AG04450 (cell line): ENCODE measurements at places on chromosomes 7 and 10.

DNA sequence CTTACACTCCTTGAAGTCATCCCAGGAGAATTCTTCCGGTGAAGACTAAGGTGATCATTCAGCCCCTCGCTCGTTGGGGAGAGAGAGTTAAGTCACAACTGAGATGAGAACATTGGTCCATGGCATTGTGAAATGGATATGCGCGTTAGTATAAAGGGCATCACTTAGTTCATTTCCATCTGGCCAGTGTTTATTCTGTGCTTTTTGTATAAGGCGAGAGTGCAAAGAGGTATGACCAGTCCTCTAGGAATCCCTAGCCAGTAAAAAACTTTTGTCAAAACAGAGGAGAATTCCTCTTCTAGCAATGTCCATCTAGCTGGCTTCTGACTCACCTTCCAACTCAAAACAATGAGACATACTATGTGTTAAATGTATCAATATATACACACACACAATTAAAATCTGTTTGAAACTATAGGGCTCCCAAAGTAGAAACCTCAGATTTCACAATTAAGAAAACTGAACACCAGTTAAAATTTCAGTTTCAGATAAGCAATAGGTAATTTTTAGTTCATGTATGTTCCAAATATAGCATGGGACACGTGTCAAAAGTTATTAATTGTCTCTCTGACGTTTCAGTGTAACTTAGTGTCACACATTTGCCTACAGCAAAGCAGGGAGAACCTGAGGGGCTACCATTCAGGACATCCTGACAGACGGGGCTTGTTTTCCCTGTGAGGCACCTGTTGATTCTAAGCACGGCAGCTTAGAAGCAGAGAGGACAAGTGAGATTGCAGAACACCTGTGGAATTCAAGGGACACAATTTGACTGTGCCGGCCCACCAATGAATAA is 158.9 kb downstream of the KLF6 start:
- peak; percentile 75 for DNase-seq

DNA sequence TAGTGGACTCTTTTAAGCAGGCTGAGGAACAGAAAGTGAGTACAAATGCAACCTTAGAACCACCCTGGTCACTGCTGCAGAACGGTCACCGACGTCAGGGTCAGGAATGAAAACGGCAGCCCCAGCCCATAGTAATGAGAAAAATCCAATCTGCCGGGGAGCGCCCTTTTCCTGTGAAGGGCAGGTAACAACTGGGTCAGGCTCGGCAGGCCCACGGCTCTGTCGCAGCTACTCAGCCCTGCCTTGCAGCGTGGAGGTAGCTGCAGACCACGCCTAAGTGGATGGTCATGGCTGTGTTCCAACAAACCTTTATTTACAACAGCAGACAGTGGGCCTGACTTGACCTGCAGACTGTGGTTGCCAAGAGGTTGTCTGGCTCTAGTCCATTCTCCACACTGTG is 563.2 kb downstream of the DNAJB6 start:
- no peak for DNase-seq

- no peak for DNase-seq
Measured at GRCh38 chr7:75892634-75893272, 13.9 kb downstream of the RHBDD2 start.

- peak; percentile 4 for DNase-seq
Measured at GRCh38 chr10:68665841-68666240, 55.2 kb upstream of the CCAR1 start.

DNA sequence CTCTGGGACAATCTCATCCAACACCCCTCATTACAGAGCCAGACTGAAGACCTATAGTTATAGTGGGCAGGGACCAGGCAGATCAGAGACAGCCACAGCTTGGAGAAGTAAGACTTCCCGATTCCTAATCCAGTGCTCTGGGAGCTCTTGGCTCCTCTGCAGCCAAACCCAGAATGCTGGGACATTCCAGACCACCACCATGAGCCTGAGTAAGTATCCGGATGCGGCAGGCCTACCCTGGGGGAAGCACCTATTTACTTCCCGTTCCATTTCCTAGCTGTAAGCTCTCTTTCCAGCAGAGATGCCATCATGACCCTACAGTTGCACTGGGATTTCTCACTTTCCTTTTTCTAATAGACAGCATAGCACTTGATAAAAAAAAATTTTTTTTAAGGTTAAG is 16.4 kb downstream of the HIP1 start:
- DNase-seq = no peak

DNA sequence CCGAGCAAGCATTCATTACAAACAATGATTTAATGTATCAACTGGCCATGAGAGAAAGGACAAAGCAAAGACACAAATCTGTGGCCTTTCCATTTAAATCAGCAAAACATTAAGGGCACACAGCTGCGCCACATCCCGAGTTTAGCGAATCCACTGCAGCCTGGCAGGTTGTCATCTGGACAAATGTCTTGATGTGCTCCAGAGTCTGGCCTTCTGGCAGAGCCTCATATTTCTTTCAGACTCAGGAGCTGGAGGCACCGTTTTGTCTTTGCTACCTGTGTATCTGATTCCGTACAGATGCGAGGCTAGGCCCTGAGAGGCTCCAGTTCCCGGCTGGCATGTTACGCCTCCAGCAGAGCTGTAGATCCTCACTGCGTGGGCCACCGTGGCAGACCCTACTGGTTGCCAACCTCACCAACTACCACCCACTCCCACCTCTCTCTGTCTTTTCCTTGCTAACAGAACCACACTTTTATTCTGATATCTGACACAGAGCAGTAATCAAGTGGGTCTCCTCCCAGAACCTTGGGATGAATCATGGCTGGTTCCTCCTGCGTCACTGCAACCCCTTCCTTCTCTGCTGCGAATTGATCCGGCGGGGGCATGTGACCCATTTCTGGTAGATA is 40.9 kb upstream of the EFCAB10 start:
- DNase-seq = no peak

DNA sequence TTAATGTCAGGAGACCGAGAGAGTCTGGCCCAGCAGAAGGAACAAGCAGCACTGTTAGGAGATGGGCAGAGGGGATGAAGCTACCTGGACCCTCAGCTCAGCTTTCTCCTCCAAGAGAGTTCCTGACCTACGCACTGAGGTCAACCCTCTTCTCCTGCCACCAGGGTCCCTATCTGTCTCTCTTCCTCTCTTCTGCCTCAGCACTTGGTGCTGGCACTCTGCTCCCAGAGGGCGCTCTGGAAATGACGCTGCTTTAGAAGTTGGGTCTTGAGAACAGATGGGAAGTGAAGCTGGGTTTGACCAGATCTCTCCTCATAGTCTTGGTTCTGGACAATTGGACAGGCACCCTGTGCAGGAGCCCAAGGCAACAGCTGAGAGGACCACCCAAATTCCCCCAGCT is 216.0 kb upstream of the AGK start:
- no peak for DNase-seq

DNA sequence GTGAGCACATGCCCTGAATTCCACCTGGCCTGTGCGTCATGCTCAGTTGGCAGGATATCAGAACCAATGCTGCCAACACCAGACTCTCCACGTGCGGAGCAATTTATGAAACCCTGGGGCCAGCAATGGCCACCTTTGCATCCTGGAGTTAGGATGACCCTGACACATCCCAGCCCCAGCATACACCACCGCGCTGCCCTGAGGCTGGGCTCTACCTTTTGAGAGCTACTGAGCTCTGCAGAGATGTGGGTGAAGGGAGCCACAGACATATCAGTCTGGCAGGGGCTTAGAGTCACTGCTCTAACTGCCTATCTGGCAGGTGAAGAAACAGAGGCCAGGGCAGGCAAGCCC is 41.9 kb downstream of the SYPL1 start:
- DNase-seq = no peak

DNA sequence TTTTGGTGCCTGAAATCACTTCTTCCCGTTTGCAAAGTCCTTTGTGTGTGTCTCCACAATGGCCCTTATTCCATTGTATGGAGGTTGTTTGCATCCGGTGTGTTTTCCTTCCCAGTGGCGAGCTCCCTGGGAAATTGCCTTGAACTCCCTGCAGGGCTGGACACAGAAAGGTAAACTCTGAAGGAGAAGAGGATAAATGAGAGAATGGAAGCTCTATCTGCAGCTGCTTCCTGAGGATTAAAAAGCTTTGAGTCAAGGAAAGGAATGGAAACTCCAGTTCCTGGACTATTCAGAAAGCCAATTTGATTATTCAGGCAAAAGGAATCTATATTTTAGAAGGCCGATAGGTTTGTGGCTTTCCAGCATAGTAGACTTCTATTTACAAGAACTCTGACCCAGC is 4.4 kb upstream of the GRK5 start:
- DNase-seq = no peak

DNA sequence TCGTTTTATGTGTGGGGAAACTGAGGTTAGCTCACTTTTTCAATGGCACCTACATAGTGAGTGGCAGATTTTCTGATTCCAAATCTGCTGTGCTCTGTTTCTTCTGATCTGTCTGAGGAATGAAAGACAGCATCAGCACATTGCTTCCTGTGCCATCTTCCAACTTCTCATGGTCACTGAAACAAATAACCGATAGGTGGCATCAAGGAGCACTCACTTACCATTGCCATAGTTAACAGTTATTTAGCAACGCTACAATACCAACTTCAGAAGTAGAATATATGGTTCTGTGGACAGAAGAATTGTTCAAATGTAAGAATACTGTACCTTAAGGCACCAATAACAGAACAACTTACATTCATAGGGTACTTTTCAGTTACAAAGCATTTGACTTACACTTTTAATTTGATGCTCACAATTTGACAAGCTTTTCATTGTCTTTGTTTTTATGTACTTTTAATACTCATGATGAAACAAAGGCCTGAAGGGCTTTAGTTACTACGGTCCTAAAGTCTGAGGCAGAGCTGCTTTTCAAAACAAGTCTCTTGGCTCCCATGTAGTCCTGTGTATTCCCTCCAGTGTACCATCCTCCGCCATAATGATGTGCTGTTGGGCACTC is 228.9 kb upstream of the TCF7L2 start:
- no peak for DNase-seq

DNA sequence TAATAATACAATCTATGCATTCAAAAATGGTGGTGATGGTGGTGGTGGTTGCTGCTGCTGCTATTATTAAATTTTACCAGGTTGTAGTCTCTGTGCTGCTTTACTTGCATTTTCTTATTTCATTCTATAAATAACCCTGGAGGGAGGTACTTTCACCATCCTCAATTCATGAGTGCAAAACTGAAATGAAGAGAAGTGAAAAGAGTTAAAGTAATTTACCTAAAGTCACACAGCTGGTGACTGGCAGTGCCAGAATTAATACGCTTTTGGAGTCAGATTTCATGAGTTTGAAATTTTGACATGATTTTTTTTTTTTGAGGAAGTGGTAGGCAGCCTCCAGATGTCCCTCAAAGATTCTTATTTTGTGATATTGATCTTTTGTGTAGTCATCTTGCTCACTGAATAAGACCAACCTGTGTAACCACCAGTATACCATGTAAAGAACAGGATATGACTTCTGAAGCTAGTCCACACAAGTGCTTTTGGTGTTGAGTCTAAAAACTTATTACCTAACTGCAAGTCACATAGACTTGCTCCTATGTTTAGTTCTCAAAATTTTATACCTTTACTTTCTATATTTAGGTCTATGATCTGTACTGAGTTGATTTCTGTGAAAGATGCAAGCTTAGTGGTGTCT is 218.8 kb downstream of the ZWINT start:
- DNase-seq = no peak

DNA sequence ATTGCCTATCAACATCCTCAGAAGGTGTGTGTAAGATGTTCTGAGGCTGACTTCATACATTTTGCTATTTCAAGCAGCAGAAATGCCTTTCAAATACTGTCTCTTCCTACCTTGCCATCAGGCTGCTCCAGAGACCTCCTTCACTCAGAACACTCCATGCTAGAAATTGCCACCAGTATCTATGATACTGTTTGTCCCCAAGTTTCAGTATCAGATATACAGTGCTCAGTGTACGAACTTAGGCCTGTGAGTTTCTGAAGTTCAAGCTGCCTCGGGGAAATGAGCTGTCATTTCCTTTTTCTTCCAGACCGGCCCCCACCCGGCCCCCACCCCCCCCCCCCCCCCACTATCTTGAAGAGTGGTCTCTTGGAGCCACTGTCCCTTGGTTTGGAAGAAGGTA is 373.4 kb upstream of the CHRM2 start:
- DNase-seq = no peak

DNA sequence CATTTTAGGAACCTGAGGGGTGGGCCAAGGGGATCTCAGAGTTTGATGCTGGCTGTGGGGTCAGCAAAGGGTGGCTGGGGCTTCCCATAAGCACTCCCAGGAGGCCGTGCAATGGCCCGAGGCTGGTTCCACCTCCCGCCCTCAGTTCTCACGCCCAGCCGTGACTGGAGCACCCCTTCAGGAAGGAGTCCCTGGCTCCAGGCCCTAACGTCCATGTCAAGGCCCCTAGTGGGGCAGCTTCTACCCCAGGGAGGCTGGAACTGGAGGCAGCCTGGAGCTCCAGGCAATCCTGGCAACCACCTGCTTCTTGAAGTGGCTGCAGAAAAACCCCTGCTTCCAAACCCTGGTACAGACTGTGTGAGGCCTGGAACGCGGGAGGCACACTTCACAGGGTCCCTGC is 165.5 kb downstream of the DIP2C start:
- no peak for DNase-seq

DNA sequence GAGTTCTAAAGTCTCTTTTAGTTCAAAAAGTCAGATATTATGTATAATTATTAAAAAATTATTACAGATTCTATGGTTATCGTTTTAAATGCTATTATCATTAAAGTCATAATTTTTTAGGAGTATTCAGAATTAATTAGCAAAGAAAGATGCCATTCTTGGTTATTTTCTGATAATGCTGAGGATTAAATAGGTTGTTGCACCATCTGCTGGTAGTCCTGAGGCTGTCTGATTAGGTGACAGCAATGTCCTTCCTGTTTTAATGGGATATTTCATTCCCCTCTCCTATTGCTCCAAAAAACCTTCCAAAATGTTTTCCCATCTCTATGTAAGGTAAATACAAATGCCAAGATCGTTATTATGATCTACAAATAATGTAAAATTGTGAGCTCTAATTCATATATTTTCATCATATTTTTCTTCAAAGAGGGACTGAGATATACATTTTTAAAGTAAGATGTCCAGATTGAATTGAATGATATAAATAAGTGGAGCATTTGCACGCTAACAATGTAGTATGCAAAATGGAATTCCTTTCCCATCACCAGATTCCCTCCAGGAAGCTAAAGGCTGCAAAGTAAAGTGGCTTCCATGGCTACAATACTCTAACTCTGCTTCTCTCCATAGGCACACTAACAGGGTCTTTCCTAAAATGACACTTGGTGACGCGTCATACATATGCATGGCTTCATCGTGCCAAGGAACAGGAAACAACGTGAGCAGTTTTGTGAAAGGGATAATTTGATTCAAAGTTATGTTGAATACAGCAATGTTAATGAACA is 58.8 kb upstream of the AKR1E2 start:
- no peak for DNase-seq

GRCh38 chr7:39075210-39075609 is 97.5 kb downstream of the POU6F2 start:
- DNase-seq = no peak

DNA sequence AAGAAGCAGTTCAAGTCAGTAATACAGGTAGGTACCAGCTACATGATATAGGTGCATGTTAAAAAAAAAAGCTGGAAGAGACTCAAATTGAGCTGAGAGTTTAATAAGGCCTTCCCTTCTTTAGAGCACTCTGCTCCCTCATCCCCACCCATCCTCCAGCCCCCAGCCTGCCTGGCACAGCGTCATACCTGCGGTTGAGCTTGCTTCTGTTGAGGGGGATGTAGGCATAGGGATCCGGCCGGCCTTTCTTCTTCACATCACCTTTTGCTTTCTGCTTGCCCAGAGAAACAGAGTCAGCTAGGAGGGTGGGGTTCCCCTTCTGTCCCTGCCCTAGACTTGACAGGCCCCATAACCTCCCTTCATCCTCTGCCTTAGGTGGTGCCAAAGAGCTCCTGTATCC is 23.8 kb upstream of the FRAT2 start:
- DNase-seq = no peak

GRCh38 chr7:112869111-112869774 is 79.0 kb upstream of the TMEM168 start:
- DNase-seq = peak; percentile 1
